ENCODE measurements at places on chromosomes 6 and 20. TPM values are rescaled to one million over a fixed set of nuclear protein-coding genes. Genes with fewer than 3 reads are reported as not detected.

GRCh38 chr20:46573234-46573633 lies 22.8 kb upstream of the OCSTAMP start:
- DNase-seq: peak; percentile 31
- H3K36me3 ChIP-seq: no peaks in the 10 kb centered on the region
- no peak overlapping the region for H3K27ac ChIP-seq
- H3K27me3 ChIP-seq: no peaks in the 10 kb centered on the region
- H3K4me1 ChIP-seq: peaks cover 27% of the 10 kb centered on the region
- H3K4me3 ChIP-seq: no peak overlapping the region

Gene RHAG
- total RNA-seq: 0.35 TPM

Gene LINC00237
- 0.18 TPM for total RNA-seq

Gene ZBTB46
- 20.7 TPM for total RNA-seq

- peak; percentile 65 for DNase-seq
- H3K27ac ChIP-seq: no peak overlapping the region
- peak overlapping the region; percentile 34 for H3K4me3 ChIP-seq
Observed at GRCh38 chr6:41427642-41428335, 92.4 kb downstream of the NCR2 start.

GRCh38 chr6:30495993-30496392 lies 6.7 kb downstream of the HLA-E start:
- H3K27me3 ChIP-seq: peaks cover 5% of the 10 kb centered on the region
- no peak for DNase-seq
- peaks cover 21% of the 10 kb centered on the region for H3K36me3 ChIP-seq
- H3K27ac ChIP-seq: no peak overlapping the region
- peaks cover 18% of the 10 kb centered on the region for H3K4me1 ChIP-seq

DNA sequence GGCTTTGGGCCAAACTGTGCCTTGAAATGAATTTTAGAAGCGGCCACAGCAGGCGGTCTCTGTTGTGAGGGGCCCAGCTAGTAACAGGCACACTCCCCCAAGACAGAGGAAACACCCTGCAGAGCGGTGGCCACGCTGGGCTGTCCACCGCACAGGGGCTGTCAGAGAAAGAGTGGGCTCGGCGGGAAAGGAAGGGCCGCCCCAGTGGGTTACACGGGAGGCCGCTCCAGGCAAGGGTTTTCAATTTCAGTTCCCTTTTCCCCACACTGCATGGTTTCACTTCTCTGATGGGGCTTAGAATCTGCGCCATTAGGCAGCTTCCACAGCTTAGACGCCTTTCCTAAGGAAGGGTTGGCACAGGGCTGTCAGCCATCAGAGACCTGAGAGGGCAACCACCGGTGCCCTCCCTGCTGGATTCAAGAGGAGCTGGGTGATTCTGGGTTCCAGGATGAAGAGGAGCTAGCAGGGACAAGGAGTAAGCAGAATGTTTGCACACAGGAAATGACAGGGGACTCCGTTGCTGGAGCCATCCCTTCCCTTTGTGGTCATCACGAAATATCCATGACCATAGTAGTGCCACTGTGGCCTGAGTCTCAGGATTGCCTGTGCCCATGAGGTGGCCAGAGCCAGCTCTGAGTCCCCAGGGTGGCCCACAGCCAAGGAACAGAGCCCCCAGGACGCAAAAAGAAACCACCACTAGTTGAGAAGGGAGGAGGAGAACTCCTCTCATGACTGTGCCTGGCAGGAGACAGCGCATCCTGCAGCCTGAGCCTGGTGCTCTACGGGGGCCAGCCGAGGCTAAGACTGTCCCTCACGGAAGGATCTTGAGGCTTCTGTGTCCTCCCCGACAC lies 282.7 kb downstream of the NRN1 start:
- H3K27ac ChIP-seq: no peak overlapping the region
- no peak overlapping the region for H3K4me3 ChIP-seq
- H3K27me3 ChIP-seq: no peaks in the 10 kb centered on the region

Gene C6orf15
- not detected for total RNA-seq

DNA sequence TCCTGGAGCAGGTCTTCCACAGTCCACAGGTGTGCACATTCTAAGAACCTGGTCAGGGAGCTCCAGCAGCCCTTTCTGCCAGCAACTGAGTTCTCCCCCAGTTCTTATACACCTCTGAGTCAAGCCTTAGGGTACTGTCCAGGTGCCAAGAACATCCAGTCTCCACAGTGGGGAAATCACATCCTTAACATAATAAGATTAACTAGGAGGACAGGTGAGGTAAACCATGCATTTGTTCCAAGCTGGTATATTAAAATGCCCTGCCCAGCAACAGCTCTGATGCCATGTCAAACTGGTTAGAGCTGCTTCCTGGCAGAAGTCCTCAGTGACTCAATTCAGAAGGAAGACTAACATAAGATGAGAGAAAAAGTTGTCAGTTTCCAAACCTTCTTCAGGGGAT lies 303.9 kb upstream of the SGK1 start:
- no peak for DNase-seq
- H3K36me3 ChIP-seq: no peaks in the 10 kb centered on the region
- no peak overlapping the region for H3K4me3 ChIP-seq
- H3K27ac ChIP-seq: no peak overlapping the region

DNA sequence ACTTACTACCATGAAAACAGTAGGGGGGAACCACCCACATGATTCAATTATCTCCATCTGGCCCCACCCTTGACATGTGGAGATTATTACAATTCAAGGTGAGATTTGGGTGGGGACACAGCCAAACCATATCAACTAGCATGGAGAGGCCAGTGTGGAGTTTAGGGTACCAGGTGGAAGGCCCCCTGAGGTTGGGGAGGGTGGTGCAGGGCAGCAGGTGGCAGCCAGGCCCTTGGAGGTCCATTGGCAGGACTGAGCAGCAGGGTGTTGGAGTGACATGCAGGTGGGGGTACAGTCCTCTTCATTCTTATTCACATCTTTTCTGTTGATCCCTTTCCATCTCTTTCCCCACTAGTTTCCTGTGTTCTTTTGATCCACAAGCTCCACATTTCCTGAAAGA lies 42.9 kb downstream of the PHACTR3 start:
- H3K36me3 ChIP-seq: no peaks in the 10 kb centered on the region
- H3K4me3 ChIP-seq: no peak overlapping the region
- DNase-seq: no peak
- H3K27ac ChIP-seq: no peak overlapping the region
- no peaks in the 10 kb centered on the region for H3K27me3 ChIP-seq
- H3K4me1 ChIP-seq: peaks cover 22% of the 10 kb centered on the region

Gene SLC22A23
- 1.1 TPM for total RNA-seq

DNA sequence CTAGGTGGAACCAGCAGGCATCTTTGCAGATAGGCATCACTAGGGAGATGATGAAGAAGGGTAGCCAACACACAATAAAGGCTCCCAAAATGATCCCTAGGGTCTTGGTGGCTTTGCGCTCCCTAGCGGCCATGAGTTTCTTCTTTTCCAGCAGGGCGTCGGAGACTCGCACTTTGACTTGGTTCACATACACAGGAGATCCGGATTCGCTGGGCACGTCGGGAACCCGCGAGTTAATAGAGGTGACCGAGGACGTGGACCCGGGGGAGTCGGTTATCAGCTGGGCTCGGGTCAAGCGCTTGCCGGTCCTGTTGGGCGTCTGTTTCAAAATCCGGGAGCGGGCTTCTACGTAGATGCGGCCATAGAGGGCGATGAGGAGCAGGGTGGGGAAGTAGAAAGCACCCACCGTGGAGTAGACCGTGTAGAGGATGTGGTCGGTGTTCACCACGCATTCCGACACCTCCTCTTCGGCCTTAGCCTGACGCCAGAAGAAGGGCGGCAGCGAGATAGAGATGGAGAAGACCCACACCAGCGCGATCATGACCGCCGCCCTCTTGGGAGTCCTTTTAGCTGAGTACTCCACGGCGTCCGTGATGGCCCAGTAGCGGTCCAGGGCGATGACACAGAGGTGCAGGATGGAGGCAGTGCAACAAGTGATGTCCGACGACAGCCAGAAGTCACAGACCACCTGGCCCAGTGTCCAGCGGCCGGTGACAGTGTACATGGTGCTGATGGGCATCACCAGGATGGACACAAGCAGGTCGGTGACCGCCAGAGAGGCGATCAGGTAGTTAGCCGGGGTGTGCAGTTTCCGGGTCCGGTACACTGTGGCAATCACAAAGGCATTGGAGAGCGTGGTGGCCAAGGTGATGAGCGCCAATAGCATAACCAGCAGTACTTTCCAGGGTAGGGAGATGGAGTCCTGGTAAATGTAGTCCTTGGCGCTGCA lies 658 bp downstream of the HTR1B start:
- no peak overlapping the region for H3K27ac ChIP-seq
- H3K4me3 ChIP-seq: no peak overlapping the region
- DNase-seq: no peak
- peaks cover 58% of the 10 kb centered on the region for H3K27me3 ChIP-seq

GRCh38 chr20:45440891-45441685 lies 25.1 kb downstream of the PIGT start:
- no peak for DNase-seq
- H3K27me3 ChIP-seq: peaks cover 3% of the 10 kb centered on the region
- no peaks in the 10 kb centered on the region for H3K36me3 ChIP-seq
- H3K4me1 ChIP-seq: no peaks in the 10 kb centered on the region
- H3K27ac ChIP-seq: no peak overlapping the region

DNA sequence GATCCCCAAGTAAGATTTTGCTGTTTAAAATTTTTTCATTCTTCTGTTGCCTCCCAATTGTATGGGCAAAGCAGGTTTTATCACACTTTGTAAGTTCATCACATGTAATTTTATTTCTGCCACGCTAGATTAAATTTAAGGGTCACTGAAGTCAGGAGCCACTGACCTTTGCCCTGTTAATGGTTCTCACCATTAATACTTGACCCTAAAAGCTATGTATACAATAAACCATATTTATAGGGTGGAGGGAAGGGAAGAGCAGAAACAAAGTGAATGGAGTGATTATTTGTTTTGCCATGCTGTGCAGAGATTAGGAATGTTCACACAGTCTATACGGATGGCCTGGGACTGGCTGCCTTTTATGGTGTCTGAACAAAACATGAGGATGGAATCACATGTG lies 186.7 kb downstream of the BMP2 start:
- H3K27ac ChIP-seq: no peak overlapping the region
- H3K4me3 ChIP-seq: no peak overlapping the region
- no peaks in the 10 kb centered on the region for H3K27me3 ChIP-seq
- no peaks in the 10 kb centered on the region for H3K4me1 ChIP-seq

GRCh38 chr6:130425537-130425936 lies 59.7 kb downstream of the TMEM200A start:
- no peak overlapping the region for H3K27ac ChIP-seq
- no peak for DNase-seq
- H3K4me3 ChIP-seq: no peak overlapping the region
- H3K4me1 ChIP-seq: no peaks in the 10 kb centered on the region
- no peaks in the 10 kb centered on the region for H3K27me3 ChIP-seq
- H3K36me3 ChIP-seq: no peaks in the 10 kb centered on the region

Gene TOMM6
- total RNA-seq: 134 TPM

All from muscle of leg (tissue), 16 donors.